ENCODE measurements at places on chromosomes 4 and X. TPM values are rescaled to one million over a fixed set of nuclear protein-coding genes. Genes with fewer than 3 reads are reported as not detected.
A peak's percentile ranks its signal among the peaks of the same experiment; 100 is the strongest.

DNA sequence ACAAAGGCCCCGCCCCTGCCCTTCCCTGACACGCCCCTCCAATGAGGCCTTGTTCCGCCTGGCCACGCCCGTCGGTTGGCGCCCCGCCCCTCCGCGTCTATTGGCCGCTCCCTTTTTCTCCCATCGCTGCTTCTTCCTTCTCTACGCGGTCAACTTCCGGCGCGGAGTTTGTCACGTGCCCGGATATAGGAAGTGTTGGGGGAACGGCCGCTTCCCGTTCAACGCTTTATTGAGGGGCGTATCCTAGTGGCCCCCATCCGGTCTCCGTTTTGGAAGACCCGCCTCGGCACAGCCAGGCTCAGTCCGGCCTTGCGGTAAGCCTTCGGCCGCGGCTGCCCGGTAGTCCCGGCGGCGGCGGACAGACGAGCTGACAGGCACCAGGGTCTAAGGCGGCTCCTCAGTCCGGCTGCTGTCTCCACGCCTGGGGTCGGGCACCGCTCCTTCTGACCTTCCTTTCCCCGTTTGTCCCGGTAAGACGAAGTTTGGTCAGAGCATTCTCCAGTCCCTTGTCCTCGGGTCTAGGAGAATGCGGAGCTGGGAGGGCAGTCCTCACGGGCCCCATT is at the start of gene EXOC1:
Gene EXOC1, plus strand, starts transcription at position 165 of the 563 bp plus-strand sequence. CDS start 4,676 bp downstream, outside the sequence.
- peak; percentile 81 for DNase-seq

- DNase-seq = no peak
These were observed 264.0 kb upstream of the CT83 start for GRCh38 chrX:116726806-116727205.

GRCh38 chrX:9482837-9483236 is 18.0 kb downstream of the TBL1X start:
- DNase-seq = no peak

DNA sequence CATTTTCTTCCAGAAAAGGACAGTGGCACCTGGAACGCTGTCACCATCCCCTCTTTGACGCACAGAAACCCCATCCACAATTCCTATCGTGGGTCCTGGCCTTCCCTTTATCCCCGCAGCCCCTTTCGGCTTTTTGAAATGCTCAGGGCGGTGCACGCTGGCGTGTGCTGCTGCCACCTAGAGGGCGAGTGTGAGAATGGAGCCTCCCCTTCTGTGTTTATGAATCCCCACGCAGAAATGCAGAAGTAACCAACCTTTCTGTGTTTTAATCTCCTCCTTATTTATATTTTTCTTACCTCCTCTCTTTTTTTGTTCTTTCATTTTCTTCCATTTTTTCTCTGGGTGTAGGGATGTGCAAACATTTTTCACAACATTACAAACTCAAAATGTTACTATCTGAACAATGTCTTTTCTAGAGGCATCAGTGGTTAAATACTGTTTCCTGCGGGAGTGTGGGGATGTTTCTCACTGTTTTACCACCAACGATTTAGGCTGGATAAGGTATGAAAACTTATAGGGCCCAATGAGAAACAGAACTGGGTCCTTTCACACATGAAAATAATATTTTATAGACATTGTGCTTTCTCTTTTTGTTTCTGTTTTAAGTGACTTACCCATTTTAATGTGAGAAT is 50.0 kb downstream of the TMA16 start:
- DNase-seq = no peak

DNA sequence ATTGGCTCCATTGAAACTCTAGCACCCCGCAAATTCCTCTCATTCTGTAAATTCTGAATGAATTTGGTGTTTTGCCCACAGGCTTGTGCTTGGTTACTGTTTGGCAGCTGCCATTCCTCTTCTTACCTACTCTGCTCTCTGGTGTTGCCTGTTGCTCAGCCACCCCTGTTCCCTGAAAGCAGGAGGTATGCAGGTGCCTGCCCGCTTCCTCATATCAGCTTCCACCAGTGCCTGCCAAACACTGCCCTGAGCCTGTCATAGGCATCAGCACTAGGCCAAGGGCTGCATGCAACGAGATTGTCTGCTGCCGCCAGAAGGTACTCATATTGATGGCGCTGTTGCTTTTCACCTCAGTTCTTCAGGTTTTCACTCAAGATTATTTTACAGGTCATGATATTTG is 978.1 kb downstream of the C4orf33 start:
- DNase-seq = no peak

DNA sequence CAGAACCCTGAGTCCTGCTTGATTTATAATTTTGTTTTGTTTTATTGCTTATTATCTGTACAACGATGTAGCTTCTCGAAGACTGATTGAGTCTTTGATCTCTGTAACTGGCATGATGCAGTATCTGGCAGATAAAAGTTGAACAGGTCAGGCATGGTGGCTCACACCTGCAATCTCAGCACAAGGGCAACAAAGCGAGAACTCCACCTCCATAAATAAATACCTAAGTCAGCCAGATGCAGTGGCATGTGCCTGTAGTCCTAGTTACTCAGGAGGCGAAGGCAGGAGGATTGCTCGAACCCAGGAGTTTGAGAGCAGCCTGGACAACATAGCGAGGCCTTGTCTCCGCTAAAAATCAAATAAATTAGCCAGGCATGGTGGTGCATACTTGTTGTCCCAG is 15.7 kb upstream of the WDR19 start:
- DNase-seq = no peak

GRCh38 chr4:100190643-100191600 is 654 bp upstream of the DDIT4L start:
- DNase-seq = no peak

- no peak for DNase-seq
These were observed 4.4 kb downstream of the ADRA2C start for GRCh38 chr4:3770323-3771163.

The PORCN gene
- 60.1 TPM for total RNA-seq

Measured in foreskin keratinocyte (primary cell).